ENCODE measurements at places on chromosomes 13 and 19.

DNA sequence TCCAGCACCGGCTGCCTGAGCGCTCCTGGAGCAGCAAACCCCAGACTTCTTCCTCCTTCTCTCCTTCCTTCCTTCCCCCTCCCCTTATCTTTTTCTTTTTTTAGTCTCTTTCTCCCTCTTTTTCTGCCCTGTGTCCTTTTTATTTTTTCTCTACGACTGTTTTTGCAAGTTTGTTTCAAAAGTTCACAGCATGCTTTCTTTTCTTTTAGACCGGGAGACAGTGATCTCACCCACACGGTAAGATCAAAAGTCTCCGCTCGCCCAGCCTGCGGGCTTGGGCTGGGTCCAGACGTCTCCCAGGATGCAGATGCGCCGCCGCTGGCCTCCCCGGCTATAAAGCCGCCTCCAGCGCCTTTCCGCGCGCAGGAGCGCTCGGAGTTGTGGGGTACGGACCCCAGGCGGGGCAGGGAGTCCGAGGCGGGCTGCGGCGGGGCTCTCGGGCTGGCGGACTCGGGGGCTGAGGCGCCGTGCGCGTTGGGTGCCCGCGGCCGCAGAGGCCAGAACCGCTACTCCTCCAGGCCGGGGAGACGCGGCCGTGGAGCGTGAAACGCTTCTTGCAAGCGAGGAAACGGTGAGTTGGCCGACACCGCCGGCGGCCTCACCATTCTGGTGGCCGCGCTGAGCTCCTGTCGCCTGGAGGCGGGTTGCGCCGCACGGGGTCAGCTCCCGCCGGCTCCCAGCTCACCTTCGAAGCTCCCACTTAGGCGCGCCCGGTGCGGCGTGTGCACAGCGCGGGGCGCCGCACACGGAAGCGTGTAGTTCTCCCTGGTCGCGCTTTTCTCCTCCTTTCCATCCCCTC is 2.0 kb upstream of the TSHZ3 start:
- DNase-seq, result no peak

DNA sequence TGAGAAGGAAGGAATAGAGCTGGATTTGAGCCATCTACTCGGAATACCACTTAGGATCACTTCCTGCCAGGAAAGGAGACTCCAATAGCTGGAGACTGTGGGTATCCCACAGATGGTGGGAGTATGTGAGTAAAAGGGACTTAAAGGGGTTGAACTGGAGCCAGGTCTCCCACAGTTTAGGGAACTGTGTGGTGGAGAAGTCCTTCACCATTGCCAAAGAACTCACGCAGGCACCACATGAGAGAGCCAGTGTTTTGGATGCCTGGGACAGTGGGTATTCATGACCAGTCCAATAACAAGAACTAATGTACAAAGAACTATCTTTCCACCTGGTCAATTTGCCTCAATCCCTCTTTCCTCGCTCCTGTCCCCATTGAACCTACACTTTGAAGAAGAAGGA is 24.4 kb upstream of the MYCBP2 start:
- no peak for DNase-seq

GRCh38 chr19:22807061-22807835 is 23.3 kb upstream of the ZNF99 start:
- DNase-seq, result no peak

GRCh38 chr19:13122980-13123957 is 5.2 kb downstream of the NACC1 start:
- DNase-seq, result no peak

DNA sequence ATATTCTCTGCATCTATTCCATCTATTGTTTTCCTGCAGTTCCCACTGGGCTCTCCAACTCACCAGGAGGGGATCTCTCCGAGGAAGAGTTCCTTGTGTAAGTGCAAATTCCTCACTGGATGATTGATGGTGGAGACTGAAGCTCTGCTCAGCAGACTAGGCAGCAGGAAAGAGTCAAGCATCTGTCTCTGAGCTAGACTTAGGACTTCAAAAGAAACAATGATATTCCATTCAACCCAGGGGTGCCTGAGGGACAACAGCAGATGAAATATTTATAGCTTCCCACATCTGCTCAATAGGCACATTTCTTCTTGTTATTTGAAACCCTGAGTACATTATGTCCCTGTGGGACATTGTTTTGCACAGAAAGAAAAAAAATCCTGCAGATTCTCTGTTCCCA is at the start of the genes OR7A5 and OR7C1:
OR7A5 (minus strand) TSS at position 175 of the 400 bp plus-strand sequence. CDS start 6,944 bp downstream, outside the sequence.
OR7C1 (minus strand) TSS at position 175 of the 400 bp plus-strand sequence. CDS start 35,049 bp downstream, outside the sequence.
- DNase-seq, result no peak

DNA sequence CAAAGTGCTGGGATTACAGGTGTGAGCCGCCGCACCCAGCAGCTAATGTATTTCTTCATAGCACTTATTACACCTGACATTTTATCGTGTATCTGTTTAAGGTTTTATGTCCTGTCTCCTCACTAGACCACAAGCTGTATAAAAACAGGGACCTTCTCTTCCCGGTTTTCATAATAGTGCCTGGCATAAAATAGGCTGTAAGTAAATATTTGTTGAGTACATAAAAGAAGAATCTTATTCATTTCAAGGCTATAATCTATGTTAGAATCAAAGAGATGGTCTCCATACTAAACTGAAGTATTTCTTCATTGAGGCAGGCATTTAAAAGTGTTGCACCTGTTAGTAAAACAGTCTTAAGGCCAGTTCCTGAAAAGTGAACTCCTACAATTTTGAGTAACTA is 194.0 kb downstream of the SHISA2 start:
- no peak for DNase-seq

DNA sequence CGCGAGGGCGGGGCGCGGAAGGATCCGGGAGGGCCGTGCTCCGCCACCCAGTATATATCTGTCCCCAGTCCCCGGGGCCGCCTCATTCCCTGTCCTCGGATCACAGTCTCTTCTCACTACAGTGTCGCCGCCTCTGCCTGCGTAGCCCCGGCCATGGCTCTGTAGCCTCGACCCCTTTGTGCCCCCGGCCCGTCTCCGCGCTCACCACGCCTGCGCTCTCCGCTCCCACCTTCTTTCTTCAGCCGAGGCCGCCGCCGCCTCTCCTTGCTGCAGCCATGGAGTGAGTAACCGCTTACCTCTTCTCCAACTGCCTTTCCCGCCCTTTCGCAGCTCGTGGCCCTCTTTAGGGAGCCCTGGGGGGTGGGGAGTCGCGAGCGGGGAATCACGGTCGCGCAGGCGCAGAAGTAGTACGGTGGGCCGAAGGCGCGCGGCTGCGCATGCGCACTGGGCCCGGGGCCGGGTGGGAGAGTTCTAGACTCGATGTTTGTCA is at the start of the genes ATF5 and NUP62:
ATF5 (plus strand) TSS at position 85 of the 490 bp plus-strand sequence. CDS start 1,646 bp downstream, outside the sequence.
NUP62 (minus strand) TSS at position 384 of the 490 bp plus-strand sequence. CDS start 19,697 bp downstream, outside the sequence.
- DNase-seq, result peak; percentile 95

GRCh38 chr19:46357846-46358583 is 11.1 kb downstream of the PPP5C start:
- no peak for DNase-seq

GRCh38 chr13:108439556-108439955 is 170.0 kb downstream of the TNFSF13B start:
- no peak for DNase-seq

DNA sequence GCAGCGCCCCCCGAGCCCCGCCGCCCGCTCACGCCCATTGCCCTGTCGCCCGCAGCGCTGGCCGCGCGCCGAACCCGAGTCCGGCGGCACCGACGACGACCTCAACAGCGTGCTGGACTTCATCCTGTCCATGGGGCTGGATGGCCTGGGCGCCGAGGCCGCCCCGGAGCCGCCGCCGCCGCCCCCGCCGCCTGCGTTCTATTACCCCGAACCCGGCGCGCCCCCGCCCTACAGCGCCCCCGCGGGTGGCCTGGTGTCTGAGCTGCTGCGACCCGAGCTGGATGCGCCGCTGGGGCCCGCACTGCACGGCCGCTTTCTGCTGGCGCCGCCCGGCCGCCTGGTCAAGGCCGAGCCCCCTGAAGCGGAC is 518 bp downstream of the KLF2 start:
- DNase-seq, result no peak

- DNase-seq, result no peak
These were observed 20.8 kb downstream of the PRAM1 start for GRCh38 chr19:8481616-8482015.

- DNase-seq, result no peak
These were observed 54.9 kb upstream of the RFC3 start for GRCh38 chr13:33763021-33763420.

GRCh38 chr13:25379011-25379410 is 7.2 kb downstream of the ATP8A2 start:
- DNase-seq, result no peak

DNA sequence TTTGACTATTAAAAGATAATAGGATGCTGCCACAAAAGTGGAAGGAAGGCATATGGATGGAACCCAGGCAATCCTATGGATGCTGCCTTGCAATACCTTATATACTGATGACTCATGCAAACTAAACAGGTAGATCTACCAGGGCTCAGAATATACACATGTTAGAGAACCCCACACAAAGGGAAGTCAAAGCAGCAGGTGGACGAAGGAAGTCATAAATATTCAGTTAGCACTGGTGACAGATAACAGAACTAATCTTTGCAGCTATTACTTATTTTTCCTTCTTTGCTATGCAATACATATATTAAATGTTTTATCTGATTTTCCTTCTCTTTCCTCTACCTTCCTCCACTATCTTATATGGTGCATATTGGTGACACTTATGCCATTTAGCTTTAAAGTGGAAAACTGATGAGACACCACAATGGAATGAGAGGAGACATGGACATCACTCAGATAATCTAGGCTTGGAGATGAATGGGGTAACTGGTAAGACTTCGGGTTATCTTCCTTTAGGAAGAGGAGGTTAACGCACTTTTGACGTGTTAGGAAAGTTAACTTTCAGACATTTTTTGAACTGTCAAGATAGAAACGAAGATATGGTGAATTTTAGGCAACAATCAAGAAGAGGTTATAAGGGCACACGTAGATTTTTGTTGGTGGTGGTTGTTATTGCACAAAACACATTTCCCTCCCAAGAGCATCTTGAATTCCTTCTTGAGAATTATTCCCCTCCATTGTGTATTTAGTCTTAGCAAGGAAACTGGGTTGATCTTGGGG is 39.8 kb upstream of the MBNL2 start:
- no peak for DNase-seq
